ENCODE measurements at places on chromosomes 2 and 18. TPM values are rescaled to one million over a fixed set of nuclear protein-coding genes. Genes with fewer than 3 reads are reported as not detected.

MLPH gene
- total RNA-seq: 0.65 TPM

CHRNG gene
- total RNA-seq: not detected

TUBA4B gene
- total RNA-seq: not detected

C1GALT1C1L gene
- total RNA-seq: 1.8 TPM

REG3A gene
- total RNA-seq: not detected

IL36B gene
- total RNA-seq: not detected

ITGB6 gene
- not detected for total RNA-seq

RPIA gene
- total RNA-seq: 5.8 TPM

LYG2 gene
- not detected for total RNA-seq

GKN2 gene
- total RNA-seq: not detected

M1AP gene
- 0.43 TPM for total RNA-seq

AQP12B gene
- total RNA-seq: not detected

PROKR1 gene
- total RNA-seq: 0.11 TPM
